ENCODE measurements at places on chromosomes 1 and 21.

DNA sequence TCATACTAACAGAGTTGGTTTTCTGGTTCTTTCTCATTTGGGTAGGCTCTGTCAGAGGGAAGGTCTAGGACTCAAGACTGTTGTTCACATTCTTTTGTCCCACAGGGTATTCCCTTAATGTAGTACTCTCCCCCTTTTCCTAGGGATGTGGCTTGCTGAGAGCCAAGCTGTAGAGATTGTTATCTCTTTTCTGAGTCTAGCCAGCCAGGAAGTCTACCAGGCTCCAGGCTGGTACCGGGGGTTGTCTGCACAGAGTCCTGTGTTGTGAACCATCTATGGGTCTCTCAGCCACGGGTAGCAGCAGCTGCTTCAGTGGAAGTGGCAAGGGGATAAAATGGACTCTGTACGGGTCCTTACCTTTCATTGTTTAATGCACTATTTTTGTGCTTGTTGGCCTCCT lies 226.4 kb downstream of the LBR start:
- no peak for DNase-seq

DNA sequence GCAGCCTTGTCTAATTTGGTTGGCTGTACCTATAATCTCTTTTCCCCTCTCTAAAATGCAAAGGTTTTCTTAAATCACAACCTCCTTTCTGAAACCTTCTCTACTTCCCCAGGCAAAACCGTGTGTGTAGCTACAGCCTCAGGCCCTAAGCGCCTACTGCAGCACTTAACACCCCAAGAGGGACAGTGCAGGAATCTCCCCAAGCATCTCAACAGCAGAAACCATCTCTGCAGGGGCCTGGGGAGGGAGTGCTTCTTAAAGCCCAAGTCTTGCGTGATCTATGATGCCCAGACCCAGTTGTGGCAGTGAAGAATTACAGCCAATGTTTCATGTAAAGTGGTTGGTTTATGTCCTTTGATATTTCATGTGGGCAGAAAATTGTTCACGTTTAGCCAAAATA lies 159.3 kb downstream of the DSCAM start:
- DNase-seq: no peak

GRCh38 chr1:71823708-71824305 lies 458.5 kb downstream of the NEGR1 start:
- no peak for DNase-seq

GRCh38 chr1:114092186-114093062 lies 61.2 kb downstream of the SYT6 start:
- DNase-seq: no peak

DNA sequence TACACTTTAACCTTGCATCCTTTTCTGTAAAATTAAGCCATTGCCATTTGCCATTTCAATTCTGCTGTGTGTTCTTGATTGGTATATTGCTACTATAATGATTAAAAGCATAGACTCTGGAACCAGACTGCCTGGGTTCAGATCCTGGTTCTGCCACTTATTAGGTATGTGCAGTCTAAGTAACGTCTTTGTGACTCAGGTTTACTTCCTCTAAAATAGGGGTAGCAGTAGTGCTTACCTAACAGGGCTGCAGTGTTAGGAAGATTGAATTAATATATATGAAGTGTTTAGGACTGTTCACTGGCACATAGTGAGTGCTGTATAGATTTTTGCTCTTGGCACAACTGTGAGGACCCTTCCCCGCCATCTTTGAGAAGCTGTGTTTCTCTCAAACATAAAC lies 4.4 kb downstream of the CDC42 start:
- no peak for DNase-seq

DNA sequence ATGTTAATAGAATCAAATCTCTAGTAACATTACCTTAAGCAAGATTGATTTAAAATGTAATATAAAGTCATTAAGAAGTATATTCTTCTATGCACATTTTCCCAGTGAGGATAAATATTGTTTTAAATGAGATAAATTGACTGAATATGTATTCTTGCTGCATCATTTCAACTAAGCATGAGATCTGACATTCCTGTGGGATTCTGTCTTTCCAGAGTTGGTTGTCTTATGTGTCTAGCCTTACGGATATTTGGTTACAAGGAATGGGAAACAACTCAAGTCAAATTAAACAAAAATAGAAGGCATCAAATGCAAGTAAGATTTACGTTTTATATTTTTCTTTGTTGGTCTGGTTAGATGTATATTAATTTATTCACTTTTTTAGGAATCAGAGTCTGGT lies 287.5 kb downstream of the PTGER3 start:
- no peak for DNase-seq

DNA sequence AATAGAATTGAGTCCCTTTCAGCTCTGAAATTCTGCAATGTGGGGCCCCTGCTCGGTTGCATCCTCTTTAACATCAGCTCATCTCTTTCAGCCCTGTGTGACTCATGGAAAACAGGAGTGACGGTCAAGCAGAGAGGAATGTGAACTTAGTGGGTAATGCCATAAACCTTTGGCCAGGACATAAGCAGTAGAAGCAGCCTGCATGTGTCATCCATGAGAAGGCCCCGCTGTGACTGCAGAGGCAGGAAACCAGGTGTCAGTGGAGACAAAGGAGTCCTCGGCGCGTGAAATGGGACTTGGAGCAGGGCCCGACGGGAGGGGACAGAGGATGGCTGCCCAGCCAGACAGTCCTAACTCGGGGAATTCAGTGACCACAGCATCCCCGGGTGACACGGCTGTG lies 21.1 kb upstream of the EPHB2 start:
- DNase-seq: no peak

All from memory B cell (primary cell).